ENCODE measurements at places on chromosomes 16 and 17.

- no peak for DNase-seq
- peak overlapping the region; percentile 67 for H3K27ac ChIP-seq
- peak overlapping the region; percentile 83 for H3K4me3 ChIP-seq
- no peaks in the 10 kb centered on the region for H3K27me3 ChIP-seq
- H3K36me3 ChIP-seq: no peaks in the 10 kb centered on the region
These were observed 743 bp downstream of the ZNF624 start for GRCh38 chr17:16652847-16653366.

GRCh38 chr17:47225436-47225858 lies 16.3 kb downstream of the MYL4 start:
- H3K27me3 ChIP-seq: peaks cover 7% of the 10 kb centered on the region
- no peak overlapping the region for H3K27ac ChIP-seq
- H3K4me1 ChIP-seq: peaks cover 20% of the 10 kb centered on the region
- H3K4me3 ChIP-seq: no peak overlapping the region
- H3K36me3 ChIP-seq: peaks cover 2% of the 10 kb centered on the region

- H3K4me3 ChIP-seq: peak overlapping the region; percentile 88
- no peaks in the 10 kb centered on the region for H3K27me3 ChIP-seq
- peaks cover 24% of the 10 kb centered on the region for H3K4me1 ChIP-seq
- DNase-seq: peak; percentile 27
- peak overlapping the region; percentile 74 for H3K27ac ChIP-seq
- H3K36me3 ChIP-seq: peaks cover 10% of the 10 kb centered on the region
These were observed 662 bp downstream of the WIPF2 start for GRCh38 chr17:40219594-40220338.

GRCh38 chr16:50195276-50195675 lies 42.2 kb downstream of the TENT4B start:
- no peaks in the 10 kb centered on the region for H3K27me3 ChIP-seq
- H3K27ac ChIP-seq: no peak overlapping the region
- peaks cover 12% of the 10 kb centered on the region for H3K36me3 ChIP-seq
- H3K4me1 ChIP-seq: peaks cover 59% of the 10 kb centered on the region
- no peak for DNase-seq

DNA sequence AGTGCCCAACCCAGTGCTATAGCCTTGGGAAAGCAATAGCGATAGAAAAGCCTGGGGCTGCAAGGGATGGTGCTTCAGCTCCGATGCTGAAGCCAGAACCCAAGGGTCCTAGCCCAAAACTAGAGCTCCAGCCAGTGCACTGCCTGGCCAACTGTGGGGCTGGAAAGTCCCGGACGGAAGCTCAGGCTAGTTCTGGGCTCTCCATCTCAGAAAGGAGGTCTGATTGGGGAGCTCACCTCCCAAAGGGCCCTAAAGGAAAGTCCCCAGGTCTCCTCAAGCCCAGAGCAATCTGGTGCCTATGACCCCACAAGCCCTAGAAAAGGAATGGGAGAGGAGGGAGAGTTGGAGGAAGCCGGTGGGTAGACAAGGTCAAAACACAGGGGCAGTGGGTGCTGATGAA lies 2.0 kb upstream of the ABCC3 start:
- peaks cover 87% of the 10 kb centered on the region for H3K27me3 ChIP-seq
- H3K4me1 ChIP-seq: peaks cover 3% of the 10 kb centered on the region
- no peaks in the 10 kb centered on the region for H3K36me3 ChIP-seq
- no peak for DNase-seq
- no peak overlapping the region for H3K27ac ChIP-seq
- H3K4me3 ChIP-seq: no peak overlapping the region

DNA sequence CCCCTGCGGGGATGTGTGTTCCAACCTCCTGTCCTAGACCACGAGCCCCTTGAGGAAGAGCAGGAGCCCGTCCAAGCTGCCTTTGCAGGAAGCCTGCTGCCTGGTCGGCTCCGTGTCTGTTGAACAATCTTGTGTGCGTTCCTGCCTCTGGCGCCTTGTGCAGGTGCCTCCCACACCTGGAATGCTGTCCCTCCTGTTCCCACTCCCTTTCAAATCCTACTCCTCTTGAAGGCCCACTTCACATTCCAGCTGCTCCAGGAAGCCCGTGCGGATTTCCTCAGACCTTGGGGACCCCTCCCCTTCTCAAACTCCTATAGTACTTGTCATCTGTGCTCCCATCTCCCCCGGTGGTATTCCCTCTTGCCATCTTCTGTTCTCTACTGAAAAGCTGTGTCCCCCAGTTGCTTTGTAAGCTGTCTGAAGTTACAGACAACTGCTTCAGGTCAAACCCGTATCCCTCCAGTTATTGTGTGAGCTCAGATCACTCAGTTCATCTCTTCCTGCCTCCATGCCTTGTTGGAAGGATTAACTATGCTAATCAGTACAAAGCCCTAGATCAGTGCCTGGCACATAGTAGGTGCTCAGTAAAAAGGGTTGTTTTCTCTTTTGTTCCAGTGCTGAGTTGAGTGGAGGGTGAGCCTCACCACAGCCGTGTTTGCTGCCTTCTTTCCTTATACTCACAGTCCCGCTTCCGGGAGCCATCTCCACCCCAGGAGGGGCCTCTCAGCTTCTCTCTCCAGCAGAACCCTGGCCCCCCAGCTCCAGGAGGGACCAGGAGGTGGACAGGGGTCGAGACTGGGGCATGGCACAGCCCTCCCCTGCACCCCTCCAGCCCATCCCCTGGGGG lies 241.8 kb upstream of the CIBAR2 start:
- H3K27ac ChIP-seq: no peak overlapping the region
- H3K4me1 ChIP-seq: no peaks in the 10 kb centered on the region
- no peak overlapping the region for H3K4me3 ChIP-seq
- no peaks in the 10 kb centered on the region for H3K36me3 ChIP-seq

- no peaks in the 10 kb centered on the region for H3K4me1 ChIP-seq
- no peak overlapping the region for H3K27ac ChIP-seq
- no peak for DNase-seq
- no peaks in the 10 kb centered on the region for H3K27me3 ChIP-seq
These were observed 6.9 kb downstream of the HIRIP3 start for GRCh38 chr16:29988346-29989075.

GRCh38 chr17:1714980-1715802 lies 5.0 kb upstream of the TLCD2 start:
- DNase-seq: peak; percentile 66
- no peak overlapping the region for H3K27ac ChIP-seq
- H3K27me3 ChIP-seq: peaks cover 30% of the 10 kb centered on the region
- H3K36me3 ChIP-seq: no peaks in the 10 kb centered on the region

DNA sequence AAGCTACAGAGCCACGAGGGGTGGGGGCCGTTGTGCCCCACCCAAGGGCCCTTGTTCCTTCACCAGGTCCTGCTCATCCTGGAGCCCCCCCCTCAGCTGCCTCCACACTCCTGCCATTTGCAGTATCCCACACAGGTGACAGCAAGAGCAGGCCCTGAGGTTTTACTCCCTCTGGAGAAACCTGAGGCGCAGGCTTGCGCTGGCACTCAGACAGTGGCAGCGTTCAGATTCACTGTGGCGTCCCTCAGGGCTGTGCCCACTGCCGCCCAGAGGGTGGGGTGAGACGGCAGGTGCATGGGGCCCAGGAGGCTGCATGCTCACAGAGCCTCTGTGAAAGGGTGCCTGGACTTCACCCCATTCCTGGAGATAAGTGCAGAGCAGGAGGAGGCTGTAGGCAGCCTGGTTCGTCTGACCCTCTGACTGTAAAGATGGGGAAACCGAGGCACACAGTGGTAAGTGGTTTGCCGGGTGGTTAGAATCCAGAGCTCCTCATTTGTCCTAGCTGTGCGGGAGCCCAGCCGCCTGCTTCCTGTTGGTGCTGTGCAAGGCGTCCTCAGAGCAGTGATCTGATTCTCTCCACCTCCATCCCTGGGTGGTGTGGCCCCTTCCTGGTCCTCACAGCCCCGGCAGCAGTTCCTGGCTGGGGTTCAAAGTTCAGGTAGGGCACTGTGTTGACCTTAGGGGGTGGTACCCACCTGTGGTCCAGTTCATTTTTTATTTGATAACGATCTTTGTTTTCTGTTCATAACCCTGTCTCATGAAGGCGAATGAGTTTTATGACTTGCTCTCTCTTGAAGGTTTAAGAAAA lies 1.6 kb downstream of the SPIRE2 start:
- H3K4me1 ChIP-seq: peaks cover 3% of the 10 kb centered on the region
- H3K27me3 ChIP-seq: peaks cover 36% of the 10 kb centered on the region
- no peak for DNase-seq
- H3K4me3 ChIP-seq: no peak overlapping the region

GRCh38 chr17:79163071-79163470 lies 88.4 kb downstream of the ENGASE start:
- no peaks in the 10 kb centered on the region for H3K36me3 ChIP-seq
- DNase-seq: no peak
- H3K27me3 ChIP-seq: no peaks in the 10 kb centered on the region
- H3K4me3 ChIP-seq: no peak overlapping the region

GRCh38 chr16:66391726-66392670 lies 25.5 kb downstream of the CDH5 start:
- no peaks in the 10 kb centered on the region for H3K4me1 ChIP-seq
- DNase-seq: no peak
- H3K27ac ChIP-seq: no peak overlapping the region
- H3K36me3 ChIP-seq: no peaks in the 10 kb centered on the region
- no peak overlapping the region for H3K4me3 ChIP-seq
- H3K27me3 ChIP-seq: peaks cover 2% of the 10 kb centered on the region

GRCh38 chr16:3152027-3152276 lies 17.1 kb downstream of the ZNF213 start:
- peaks cover 12% of the 10 kb centered on the region for H3K27me3 ChIP-seq
- H3K27ac ChIP-seq: peak overlapping the region; percentile 87
- peaks cover 4% of the 10 kb centered on the region for H3K36me3 ChIP-seq
- H3K4me3 ChIP-seq: peak overlapping the region; percentile 74
- DNase-seq: peak; percentile 39
- peaks cover 30% of the 10 kb centered on the region for H3K4me1 ChIP-seq

- peaks cover 55% of the 10 kb centered on the region for H3K36me3 ChIP-seq
- H3K27me3 ChIP-seq: no peaks in the 10 kb centered on the region
- H3K4me1 ChIP-seq: peaks cover 40% of the 10 kb centered on the region
- DNase-seq: no peak
These were observed 24.2 kb downstream of the IGSF6 start for GRCh38 chr16:21628121-21628726.

- peaks cover 13% of the 10 kb centered on the region for H3K4me1 ChIP-seq
- H3K36me3 ChIP-seq: peaks cover 17% of the 10 kb centered on the region
- no peak overlapping the region for H3K27ac ChIP-seq
- DNase-seq: no peak
These were observed 36.0 kb upstream of the ICAM2 start for GRCh38 chr17:64056269-64057005.

GRCh38 chr16:17138801-17139200 lies 332.0 kb downstream of the XYLT1 start:
- H3K36me3 ChIP-seq: peaks cover 25% of the 10 kb centered on the region
- DNase-seq: no peak
- no peaks in the 10 kb centered on the region for H3K27me3 ChIP-seq

DNA sequence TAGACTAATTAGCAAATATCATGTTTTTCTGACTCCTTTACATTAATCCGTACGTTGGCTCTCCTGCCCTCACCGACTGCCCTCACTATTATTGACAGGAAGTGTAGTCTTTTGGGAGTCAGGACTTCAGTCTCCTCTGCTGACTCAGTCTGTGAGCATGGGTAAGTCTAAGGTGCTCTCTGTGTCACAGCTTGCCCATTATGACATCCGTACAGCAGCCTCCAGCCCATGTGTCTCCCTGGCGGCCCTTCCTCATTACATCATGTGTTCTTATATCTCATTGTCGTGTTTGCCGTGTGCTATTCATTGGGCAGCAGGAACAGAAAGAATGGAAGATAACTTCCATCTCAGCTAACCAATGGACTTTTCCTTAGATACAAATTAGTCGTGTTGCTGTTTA lies 77.5 kb downstream of the MRTFB start:
- H3K4me1 ChIP-seq: no peaks in the 10 kb centered on the region
- no peak overlapping the region for H3K4me3 ChIP-seq
- no peak overlapping the region for H3K27ac ChIP-seq
- H3K27me3 ChIP-seq: no peaks in the 10 kb centered on the region
- DNase-seq: no peak

GRCh38 chr17:79563237-79564013 lies 47.4 kb downstream of the RBFOX3 start:
- H3K4me1 ChIP-seq: no peaks in the 10 kb centered on the region
- H3K4me3 ChIP-seq: no peak overlapping the region
- peaks cover 17% of the 10 kb centered on the region for H3K27me3 ChIP-seq
- DNase-seq: no peak
- no peak overlapping the region for H3K27ac ChIP-seq
